Uterus (tissue), 4 donors: ENCODE measurements at places on chromosomes 2 and 18.
A peak's percentile ranks its signal among the peaks of the same experiment; 100 is the strongest.

- DNase-seq: no peak
These were observed 43.4 kb upstream of the ROCK2 start for GRCh38 chr2:11387843-11388242.

- no peak for DNase-seq
These were observed 58.1 kb downstream of the SERTAD2 start for GRCh38 chr2:64595397-64596176.

DNA sequence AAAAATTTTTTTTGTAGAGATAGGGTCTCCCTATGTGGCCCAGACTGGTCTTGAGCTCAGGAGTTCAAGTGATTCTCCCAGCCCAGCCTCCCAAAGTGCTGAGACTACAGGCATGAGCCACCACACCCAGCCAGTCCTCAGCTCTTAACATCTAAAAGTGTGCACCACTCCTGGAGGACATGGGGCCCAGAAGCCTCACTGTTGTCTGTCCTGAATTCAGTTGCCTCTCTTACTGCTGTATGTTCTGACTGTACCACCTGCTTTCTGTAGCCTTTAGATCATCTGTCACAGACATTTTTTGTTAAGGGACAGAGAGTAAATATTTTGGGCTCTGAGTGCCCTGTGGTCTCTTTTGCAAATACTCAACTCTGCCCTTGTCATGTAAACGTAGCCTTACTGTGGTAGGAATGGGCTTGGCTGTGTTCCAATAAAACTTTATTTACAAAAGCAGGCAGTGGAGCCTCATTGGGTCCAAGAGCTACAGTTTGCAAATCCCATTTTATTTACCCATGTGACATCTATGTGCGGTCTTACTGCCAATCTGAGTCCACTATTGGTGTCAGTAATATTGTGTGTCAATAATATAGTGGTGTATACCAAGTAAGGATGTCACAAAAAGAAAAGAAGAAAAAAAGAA lies 38.1 kb downstream of the TMEM37 start:
- DNase-seq: no peak

DNA sequence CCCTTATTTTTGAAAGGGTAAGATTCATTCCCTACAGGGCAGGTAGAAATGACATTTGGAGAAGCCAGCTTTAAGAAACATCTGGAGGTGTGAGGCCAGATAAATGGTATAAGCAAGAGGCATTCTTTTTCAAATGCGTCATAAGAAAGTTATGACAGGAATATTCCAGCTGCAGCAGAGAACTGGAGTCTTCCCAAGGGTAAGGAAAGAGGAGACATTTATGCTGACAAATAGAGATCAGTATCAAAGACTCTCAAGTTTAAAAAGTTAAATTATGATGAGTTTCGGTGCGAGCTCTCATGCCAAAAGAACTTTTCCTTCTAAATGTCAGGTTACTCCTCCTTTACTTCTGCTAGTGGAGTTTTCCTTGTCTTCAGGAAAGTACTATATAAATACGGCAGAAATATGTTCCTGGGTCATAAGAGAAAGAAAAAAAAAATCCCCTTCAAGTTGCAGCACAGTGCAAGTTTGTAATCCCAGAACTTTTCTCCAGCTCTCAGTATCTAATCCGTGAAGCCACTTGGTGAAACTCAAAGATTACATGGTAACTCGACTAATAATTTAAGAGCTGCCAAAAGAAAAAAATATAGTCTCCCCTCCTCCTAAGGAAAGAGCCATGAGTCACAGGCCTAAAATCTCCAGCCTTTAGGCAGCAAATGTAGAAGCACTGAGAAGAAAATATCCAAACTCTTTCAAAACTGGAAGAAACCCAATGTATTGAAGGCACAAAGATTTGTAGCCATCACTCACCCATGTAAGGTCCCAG lies 428.1 kb downstream of the MEIS1 start:
- peak; percentile 74 for DNase-seq

- DNase-seq: no peak
These were observed 338.0 kb downstream of the TMX3 start for GRCh38 chr18:68376926-68377325.

DNA sequence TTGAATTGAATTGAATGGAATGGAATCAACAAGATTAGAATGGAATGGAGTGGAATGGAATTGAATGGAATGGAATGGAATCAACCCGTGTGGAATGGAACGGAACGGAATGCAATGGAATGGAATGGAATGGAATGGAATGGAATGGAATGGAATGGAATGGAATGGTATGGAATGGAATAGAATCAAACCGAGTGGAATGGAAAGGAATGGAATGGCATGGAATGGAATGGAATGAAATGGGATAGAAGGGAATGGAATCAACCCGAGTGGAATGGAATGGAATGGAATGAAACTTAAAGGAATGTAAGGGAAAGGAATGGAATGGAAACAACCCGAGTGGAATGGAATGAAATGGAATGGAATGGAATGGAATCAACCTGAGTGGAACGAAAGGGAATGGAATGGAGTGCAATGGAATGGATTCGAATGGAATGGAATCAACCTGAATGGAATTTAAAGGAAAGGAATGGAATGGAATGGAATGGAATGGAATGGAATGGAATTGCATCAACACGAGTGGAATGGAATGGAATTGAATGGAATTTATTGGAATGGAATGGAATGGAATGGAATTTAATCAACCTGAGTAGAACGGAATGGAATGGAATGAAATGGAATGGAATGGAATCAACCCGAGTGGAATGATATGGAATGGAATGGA lies 1146.6 kb downstream of the RPIA start:
- no peak for DNase-seq

DNA sequence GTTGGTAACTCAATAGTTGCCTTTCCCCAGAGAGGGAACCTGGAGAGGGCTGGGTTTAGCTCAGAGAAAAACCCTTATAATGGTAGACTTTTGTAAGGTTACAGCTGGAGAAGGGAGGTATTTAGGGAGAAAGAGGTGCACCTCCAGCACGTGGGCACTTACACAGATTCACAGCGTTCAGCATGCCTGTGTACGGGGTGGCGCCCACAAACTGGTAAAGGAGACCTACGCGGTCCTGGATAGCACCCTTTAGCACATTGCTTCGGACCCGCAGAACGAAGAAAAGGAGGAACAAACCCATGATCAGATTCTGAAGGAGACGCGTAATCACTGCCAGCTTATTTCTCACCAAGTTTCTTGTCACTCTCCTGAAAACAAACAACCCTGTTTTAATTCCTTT lies 14.9 kb downstream of the ABCG5 start:
- no peak for DNase-seq

DNA sequence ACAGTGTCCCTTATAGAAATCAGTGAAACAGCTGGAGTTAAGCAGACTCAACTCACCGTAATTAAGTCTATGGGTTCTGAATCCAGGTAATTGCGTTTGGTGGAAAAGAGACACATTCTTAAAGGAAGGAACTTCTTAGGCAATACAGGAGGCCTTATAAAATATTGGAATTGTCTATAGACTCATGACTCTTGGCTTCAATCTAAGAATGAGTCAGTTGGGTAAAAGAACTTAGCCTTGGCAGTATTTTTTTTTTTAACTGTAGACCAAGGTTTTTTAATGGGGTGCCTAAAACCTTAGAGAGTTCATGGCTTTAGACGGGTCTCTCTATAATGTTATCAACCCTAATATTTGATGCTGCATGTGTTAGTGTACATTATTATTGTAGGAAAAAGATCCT lies 47.6 kb downstream of the CCDC85A start:
- DNase-seq: no peak

DNA sequence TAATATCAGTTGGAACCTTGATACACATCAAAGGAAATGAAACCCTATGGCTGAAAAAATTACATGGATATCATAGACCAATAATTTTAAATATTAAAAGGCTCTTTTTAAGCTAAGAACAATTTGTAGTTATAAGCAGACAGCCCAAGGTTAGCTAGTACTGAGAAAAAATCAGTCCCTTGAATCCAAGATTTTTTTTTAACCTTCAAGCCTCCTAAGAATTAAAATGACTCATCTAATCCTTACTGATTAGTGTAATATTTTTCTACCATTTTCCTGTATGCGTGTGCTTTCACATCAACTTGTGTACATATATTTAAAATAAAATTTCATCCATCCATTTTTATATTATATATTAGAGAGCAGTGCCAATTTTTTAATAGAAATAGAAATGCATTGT lies 1004.9 kb upstream of the ZEB2 start:
- DNase-seq: no peak

DNA sequence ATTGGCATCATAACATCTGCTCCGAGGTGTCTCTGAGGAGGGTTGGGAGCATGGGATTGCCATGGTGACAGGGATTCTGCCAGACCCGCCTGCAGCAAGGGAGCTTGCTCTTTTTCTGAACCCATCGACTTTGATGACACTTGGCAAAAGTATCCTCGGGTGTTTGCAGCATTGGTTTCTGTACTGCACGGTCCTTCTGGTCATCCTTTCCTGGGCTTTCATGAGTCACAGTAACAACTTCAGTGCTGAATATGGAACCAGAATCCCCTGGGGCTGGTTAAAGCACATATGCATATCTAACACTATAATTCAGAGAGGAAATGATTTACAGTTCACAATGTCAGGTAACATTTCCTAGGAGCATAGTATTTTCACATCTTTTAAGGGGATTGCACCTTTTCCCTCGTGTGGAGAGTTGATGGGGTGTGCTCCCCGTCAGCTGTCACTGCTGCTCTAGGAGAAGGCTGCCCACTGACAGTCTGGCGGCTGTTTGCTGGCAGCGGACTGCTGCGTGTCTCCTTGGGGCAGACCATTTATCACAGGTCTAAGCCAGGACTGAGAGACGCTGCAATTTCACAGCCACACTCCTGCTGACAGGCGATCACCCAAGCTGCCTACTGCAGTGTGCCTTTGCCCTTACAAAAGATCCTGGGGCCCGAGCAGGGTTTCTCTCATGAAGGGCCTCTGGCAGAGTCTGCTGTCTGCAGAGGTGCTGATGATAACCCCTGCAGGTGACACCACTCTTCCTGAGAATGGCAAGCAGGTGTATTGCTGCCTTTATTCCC lies 425.3 kb downstream of the THSD7B start:
- no peak for DNase-seq

DNA sequence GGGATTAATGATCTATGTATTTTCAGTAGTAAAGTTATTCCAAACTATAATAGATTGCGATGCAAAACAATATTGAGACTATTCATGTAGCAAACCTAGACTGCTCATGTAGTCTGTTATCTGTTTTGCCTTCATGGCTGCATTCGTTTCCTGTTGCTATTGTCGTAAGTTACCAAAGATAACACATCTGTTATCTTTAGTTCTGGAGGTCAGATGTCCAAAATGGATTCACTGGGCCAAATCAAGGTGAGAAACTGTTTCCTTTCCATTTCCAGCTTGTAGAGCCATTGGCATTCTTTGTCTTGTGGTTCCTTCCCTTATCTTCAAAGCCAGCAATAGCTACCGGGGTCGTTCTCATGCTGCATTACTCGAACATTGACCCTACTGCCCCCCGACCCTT lies 20.9 kb downstream of the ITGAV start:
- no peak for DNase-seq

DNA sequence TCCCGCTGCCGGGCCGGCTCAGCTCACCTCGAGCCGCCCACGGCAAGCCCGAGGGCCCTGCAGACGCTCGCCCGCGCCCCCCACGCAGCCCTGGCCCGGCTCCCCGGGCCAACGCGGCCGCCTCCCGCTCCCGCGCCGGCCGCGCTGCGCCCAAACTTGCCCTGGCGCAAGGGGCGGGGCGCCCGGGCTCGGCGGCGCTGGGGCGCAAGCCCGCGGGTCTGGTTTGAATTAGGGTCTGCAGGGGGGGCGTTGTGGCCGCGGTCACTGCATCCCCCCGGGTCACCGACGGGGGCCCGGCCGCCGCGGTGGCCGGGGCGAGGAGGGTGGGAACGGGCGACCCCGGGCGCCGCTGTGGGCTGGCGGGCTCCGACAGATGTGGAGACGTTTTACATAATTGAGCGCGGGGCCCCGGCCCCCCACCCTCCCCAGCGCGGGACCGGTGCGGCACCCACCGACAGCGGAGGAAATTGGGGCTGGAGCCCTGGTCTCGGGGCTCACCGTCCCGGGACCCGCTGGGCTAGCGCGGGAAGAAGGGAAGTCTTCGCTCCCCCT lies 690 bp downstream of the SDC1 start:
- no peak for DNase-seq

GRCh38 chr2:108707300-108707699 lies 12.0 kb upstream of the RANBP2 start:
- DNase-seq: no peak

DNA sequence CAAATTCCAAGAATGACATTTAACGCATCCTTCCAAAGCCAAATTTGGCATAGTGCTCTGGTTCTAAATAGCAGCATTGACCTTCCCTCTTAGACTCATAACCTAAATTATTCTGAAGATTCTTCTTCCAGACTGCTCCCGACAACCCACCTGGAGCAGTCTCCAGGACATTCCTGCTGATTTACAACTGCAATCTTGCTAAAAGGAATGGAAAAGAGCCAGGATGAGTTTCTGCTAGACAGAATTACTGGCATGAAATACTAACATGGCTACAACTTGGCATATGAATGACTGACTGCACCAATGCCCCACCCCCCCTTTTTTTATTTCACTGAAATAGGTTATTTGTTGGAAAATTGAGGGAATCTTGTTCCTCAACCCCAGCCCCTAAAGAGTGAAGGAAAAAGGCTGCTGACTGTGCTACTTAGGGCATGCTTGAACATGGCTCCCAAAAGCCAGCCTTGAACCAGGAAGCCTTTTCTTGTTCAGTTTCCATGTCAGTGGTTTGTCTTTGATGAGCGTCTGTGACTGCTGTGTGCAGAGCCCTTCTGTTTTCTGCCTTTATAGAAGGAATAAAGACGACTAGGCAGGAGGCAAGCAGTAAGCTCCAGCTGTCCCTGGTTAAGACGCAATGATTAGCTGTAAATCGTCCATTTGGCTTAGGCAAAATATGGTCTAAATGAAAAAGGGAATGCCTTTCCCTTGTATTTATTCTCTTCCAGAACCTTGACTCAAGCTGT lies 47.4 kb upstream of the ITGB6 start:
- no peak for DNase-seq

DNA sequence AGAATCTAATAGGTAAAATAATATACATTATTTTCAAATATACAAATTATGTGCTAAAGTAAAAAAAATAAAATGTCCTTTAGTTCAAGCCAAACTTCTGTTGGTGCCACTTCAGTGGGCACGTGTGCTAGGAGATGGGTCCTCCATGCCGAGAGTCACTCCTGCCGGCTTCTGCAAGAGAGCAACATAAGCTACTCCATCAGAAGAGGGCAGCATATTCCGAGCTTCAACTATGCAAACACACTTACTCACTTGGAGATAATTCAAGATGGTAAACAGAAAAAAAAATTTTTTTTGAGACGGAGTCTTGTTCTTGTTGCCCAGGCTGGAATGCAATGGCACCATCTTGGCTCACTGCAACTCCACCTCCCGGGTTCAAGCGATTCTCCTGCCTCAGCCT lies 24.4 kb downstream of the CNOT11 start:
- DNase-seq: no peak

- peak; percentile 23 for DNase-seq
These were observed 61.3 kb upstream of the PGAP1 start for GRCh38 chr2:196987649-196988364.
